Stimulated activated CD8-positive, alpha-beta memory T cell treated with anti-CD3 and anti-CD28 coated beads, Interleukin-15, amount 100 ng/mL, for 4 hours (primary cell): ENCODE measurements at places on chromosomes 7 and 10.

DNA sequence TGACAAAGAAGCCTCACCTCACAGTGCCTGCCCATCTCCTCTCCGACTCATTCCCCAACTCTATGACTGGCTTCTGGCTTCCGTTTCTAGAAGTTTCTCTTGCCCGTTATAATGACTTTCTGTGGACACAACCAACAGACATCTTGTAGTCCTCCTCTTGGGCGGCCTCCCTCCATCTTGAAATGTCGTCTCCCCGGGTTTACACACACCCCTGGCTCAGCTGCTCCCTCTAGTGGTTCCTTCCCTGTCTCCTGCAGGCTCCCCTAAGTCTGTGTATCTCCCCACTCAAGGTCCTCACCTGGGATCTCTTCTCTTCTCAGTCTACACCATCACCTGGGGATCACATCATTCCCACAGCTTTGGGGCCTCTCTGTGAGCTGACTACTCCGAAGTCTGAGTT, 123.4 kb upstream of the NEBL start:
- DNase-seq = no peak

DNA sequence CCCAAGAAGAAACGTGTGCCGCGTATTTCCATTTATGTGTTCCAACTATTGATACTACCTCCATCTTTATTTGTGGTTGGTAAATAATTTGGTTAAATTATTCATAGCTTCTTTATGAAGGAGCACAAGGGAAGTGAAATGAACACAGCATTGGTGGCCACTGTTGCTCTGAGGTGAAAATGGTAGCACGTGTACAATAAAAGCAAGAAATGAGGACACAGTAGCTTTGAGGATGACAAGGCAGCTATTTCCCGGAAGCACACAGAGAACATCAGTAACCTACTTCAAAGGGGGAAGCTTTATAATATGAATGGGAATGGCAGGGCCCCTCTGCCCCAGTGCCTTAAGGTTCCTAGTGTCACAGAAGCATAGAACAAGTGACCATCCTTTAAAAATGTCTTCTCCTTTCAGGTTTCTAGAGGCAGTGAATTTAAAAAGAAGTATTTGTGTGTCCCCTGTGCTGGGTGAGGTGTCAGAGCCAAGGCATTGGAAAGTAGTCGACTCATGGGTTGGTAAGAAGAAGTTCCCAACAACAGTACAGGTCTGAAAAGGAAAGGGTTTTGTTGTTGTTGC, 78.8 kb downstream of the SGMS1 start:
- no peak for DNase-seq

GRCh38 chr7:38316733-38317360, 43.4 kb upstream of the TARP start:
- no peak for DNase-seq

GRCh38 chr7:95569720-95570119, 26.6 kb downstream of the PDK4 start:
- no peak for DNase-seq

- DNase-seq = no peak
These were observed 655.1 kb downstream of the INHBA start for GRCh38 chr7:41047789-41048191.

- DNase-seq = no peak
These were observed 81.5 kb upstream of the SMIM30 start for GRCh38 chr7:113199841-113200240.

DNA sequence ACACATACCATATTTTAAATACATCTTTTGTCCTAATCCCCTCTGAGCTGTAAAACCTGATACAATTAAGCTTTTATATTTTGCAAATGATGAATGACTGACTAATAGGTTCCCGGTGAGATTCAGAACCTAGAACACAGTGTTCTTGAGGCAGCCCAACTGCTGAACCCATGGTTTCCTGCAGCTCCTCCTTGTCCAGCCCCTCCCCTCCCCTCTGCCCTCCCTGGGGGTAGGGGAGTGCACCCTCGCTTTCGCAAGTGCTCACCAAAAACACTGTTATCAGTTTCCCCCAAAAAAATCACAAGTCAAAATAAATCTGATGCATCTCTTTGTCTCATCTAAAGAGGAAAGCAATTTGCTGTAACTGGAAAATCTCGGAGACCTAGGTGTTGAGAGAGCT, 602.8 kb downstream of the KCNMA1 start:
- DNase-seq = no peak

DNA sequence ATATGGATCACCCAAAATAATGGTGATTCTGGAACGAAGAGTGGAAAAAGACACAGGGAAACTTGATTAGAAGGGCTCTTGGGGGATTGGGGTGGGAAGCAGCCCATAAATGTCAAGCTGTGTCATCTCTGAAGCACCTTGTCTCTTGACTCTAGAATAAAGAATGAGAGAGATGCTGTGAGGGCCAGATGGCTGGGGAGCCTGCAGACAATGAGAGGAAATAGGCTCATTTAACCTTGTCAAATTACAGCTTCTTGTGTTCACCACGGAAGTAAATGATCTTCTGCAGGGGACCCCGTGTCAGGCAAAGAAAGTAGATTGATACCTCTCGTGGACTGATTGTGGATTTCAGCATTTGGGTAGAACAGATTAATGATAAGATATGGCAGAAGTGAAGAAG, 159.3 kb downstream of the ST7 start:
- no peak for DNase-seq

GRCh38 chr10:61974601-61975390, 73.3 kb downstream of the ARID5B start:
- DNase-seq = no peak

- DNase-seq = no peak
These were observed 722.9 kb downstream of the GRM8 start for GRCh38 chr7:126529833-126530232.

DNA sequence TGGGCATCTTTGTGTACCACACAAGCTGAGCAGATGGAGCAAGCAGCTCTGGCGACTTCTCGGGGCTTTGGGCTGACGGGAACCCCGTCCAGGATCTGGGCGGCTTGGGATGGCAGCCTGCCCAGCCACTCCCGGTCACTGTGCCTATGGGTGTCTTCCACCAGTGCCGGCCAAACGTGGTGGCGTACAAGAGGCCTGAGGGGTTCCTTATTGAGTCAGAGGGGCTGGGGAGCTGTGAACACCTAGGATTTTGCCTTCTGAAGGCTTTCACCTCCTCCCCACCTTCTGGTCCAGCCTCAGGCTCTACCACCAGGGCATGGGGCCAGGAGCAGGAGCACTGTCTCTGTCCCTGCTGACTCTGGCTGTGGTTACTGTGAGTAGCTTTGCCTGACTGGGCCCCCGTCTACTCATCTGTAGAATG, 71.8 kb upstream of the PPIF start:
- no peak for DNase-seq

- DNase-seq = no peak
These were observed 12.8 kb upstream of the NOBOX start for GRCh38 chr7:144416341-144416740.

DNA sequence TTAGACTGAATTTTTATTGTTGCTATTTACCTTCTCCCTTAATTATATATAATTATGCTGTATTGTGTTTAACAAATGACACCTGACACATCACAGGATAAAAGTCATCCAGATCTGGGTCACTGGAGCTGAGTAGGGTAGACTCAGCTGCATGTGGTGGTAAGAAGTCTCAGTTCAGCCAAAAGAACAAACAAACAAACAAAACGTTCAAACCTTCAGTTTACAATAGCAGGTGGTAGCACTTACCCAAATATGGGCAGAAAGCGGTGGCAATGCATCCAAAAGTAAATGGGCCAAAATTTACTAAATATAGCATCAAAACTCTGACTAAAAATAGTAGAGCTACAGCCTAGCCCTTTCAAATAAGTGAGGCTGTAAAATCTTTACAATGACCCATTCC, 42.2 kb downstream of the ZWINT start:
- DNase-seq = no peak

DNA sequence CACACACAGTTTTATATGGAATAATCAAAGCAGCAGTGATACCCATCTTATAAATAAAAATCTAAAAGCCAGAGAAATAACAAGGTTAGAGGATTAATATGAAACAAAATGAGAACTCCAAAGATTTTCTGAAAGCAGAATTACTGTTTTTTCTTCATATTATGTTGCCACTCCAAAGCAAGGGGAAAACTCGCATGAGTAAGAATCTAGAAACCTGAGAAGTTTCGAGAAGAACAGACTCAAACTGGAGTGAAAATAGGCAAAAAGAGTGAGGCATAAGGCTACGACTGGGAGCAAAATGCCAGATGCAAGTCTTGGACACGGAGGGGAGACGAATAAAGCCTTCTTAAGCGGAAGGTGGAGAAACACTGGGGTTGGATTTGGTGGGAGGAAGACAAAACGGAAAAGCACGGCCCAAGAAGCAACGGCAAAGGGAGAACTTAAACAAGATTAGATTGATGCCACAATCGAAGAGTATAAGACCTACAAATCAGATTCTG, 923 bp downstream of the TNPO3 start:
- no peak for DNase-seq

GRCh38 chr7:111104710-111105109, 13.8 kb downstream of the LRRN3 start:
- DNase-seq = no peak

GRCh38 chr7:120344276-120344675, 71.3 kb downstream of the KCND2 start:
- no peak for DNase-seq

DNA sequence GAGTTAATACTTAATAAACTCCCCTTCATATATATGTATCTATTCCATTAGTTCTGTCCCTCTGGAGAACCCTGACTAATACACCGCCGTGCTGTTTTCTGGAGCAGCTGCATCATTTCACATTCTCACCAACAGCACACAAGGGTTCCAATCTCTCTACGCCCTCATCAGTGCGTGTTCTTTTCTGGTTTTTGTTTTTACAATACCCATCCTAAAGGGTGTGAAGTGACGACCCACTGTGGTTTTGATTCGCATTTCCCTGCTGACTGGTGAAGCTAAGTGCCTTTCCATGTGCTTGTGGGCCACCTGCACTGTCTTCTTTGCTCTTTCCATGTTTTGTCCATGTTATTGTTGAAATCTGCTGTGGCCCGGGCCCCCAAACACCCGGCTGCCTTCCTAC, 11.0 kb upstream of the INSIG1 start:
- DNase-seq = no peak

GRCh38 chr10:52250510-52250909, 63.6 kb upstream of the DKK1 start:
- no peak for DNase-seq

- DNase-seq = no peak
These were observed 30.1 kb upstream of the COMTD1 start for GRCh38 chr10:75265856-75266255.

DNA sequence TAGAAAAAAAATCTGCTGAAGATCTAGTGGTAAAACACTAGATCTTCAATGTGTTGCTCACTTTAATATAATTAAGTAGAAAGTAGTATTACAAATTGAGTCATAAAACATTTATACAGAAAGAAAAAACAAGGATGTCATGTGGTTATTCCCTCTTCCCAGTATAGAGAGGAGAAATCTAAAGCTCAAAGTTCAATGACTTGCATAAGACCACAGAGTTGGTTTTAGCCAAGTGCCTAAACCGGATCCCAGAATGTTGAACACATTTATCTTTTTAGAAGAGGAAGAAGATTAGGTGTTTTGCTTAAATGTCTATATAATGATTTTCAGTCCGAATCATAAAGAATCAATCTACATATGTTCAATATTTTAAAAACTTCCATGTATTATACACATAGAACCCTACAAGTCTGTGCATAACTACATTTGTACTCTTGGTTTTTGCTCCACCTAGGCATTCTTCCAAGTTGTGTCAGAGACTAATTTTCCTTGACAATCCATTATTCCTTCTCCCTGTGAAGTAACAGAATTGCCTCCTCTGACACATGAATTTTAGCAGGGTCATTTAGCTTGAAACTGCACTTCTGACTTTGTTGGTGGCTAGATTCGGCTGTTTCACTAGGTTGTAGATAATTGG, 389.2 kb downstream of the MAGI2 start:
- DNase-seq = no peak

- DNase-seq = no peak
These were observed 25.6 kb upstream of the CRTAC1 start for GRCh38 chr10:98055841-98056516.

- no peak for DNase-seq
These were observed 3.8 kb downstream of the KMT2E start for GRCh38 chr7:105017657-105018365.

- DNase-seq = no peak
These were observed 155.2 kb downstream of the MBL2 start for GRCh38 chr10:52617346-52617745.
